ENCODE measurements at places on chromosomes 16 and 17. TPM values are rescaled to one million over a fixed set of nuclear protein-coding genes. Genes with fewer than 3 reads are reported as not detected.

Gene TNFSF12
- total RNA-seq: 2.1 TPM

Gene CNTNAP4
- 0.14 TPM for total RNA-seq

Gene SEBOX
- not detected for total RNA-seq

Gene EME2
- total RNA-seq: 10.8 TPM

Gene TMC7
- 0.28 TPM for total RNA-seq

Gene SLFN14
- total RNA-seq: not detected

Gene C16orf96
- under 0.01 TPM for total RNA-seq

Gene KRTAP4-6
- not detected for total RNA-seq

Gene MPV17L
- 0.65 TPM for total RNA-seq

Gene MT1F
- total RNA-seq: 0.09 TPM

Gene CBFA2T3
- total RNA-seq: not detected

Gene ICAM2
- 3.1 TPM for total RNA-seq

Gene LRRC75A
- 0.83 TPM for total RNA-seq

All from smooth muscle cell of bladder (primary cell).